ENCODE measurements at places on chromosomes 11 and 22.

DNA sequence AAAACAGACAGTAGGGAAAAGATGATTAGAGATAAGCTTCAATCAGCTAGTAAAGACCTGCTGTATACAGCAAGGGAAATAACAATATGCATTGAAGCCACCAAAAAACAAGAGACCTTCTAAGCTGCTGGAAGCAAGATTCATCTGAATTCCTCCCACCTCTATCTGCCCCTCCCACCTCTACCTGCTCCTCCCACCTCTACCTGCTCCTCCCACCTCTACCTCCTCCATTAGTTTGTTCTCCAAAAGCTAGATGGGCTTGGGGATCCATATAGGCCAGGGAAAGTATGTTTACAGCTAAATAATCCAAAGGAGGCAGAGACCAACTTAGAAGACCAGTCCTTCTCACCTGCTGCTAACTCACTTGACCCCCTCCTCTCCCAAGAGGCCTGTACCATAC is 33.2 kb downstream of the PAK1 start:
- DNase-seq, result no peak

- peak; percentile 47 for DNase-seq
Observed at GRCh38 chr22:32649515-32650200, 151.8 kb upstream of the TIMP3 start.

DNA sequence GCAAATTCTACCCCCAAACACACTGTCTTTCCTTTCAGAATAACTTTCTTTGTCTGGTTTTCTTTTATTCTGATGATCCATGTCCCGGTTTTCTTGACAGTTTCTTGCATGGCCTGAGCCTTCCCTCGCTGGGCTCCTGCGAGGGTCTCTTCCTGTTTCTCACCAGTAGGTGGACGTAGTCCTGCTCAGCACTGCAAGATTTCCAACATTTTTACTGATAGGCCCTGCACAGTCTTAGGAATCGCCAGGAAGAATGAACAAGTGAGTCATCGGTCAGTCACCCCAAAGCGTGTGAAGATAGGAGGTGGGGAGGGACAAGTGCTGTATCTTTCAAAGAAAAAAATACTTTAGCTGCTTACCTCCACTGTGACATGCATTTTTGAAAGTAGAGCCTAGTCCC is 16.9 kb upstream of the KIRREL3 start:
- DNase-seq, result no peak

DNA sequence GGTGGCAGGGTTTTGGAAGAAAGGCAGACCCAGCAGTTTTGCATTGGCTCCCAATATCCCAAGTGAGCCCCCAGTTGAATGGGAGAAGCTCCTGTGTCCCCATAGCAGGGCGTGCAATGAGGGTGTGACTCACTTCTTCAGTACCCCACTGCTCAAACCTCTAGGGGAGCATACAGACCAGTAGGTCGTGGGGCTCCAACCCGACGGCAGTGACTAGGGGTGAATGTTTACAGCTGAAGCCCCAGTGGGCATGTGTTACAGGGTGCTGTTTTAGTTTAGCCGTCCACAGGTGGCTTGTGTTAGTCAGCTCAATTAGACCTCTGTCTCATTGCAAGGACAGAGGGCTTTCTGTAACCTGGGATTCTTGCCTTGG is 564.5 kb upstream of the CNTN5 start:
- DNase-seq, result no peak

DNA sequence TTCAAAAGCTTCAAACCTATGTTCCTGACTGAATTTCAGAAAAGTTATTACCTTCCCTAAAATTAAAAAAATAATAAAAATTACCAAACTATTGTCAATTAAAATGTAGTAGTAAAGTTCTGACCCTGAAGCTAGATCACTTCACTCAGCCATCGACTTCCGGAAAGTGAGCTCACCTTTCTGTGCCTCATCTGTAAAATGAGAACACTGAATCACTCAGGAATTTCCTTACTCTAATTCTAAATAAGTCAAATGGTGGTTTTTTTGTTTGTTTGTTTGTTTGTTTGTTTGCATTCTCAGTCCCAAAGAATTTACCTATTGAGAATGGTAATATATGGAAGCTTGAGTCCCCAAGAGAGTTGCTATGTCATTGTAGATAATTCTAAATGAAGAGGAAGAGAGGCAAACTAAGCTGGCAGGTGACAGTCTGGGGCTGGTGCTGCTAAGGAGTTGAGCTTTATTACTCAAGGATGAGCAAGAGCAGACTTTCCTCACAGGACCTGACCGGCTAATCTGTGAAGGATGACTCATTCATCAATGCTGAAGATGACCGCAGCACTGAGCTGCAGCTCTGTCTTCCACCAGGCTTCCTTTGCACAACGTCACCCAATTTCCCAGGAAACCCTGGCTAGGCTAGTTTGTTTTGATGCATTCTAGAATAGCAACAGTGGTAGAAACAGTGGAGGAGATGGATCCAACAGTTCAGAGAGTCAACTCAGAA is 248.8 kb downstream of the RAB38 start:
- DNase-seq, result no peak

- DNase-seq, result no peak
Observed at GRCh38 chr11:120613264-120614226, 102.0 kb downstream of the GRIK4 start.

DNA sequence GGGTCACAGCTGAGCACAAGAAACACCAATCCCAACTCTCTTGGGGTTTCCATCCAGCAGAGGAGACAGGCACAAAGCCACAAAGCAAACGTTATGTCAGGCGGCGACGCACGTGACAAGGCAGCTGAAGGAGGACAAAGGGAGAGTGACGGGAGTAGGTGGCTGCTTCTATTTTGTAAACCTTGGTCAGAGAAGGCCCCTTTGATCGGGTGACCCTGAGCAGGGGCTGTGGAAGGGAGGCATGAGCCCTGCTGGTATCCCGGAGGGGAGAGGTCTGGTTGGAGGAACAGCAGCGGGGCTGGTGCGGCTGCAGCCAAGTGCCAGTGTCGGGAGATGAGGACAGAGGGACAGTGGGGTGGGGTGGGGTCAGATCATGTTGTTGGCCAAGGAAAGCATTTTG is 17.3 kb upstream of the RFPL3 start:
- no peak for DNase-seq

DNA sequence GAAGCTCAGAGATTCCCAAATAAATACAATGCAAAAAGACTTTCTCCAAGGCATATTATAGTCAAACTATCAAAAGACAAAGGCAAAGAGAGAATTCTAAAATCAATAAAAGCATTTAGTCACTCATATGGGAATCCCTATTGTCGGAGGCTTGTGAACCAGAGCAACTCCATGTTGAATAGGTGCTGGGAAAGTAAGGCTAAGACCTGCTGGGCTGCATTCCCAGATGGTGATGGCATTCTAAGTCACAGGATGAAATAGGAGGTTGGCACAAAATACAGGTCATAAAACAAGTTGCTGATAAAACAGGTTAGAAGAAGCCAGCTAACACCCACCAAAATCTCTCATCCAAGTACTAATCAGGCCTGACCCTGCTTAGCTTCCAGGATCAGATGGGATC is 84.5 kb downstream of the JRKL start:
- no peak for DNase-seq

DNA sequence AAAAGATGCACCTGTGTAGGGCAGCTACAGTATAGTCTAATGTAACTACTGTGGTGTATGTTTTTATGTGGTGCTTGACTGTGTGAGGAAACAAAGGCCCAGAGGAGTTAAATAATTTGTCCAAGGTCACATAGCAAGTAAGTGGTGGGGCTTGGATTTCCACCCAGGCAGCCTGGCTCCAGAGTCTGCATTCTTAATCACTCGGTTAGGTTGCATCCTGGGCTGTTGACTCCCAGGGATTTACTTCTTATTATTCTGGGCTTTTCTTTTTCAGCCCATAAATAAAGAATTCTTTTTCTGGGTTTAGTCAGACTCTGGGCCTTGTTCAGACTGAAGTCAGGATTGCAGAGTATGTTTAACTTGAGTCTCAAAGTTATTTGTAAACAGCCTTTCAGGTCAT is 82.1 kb downstream of the ARHGAP42 start:
- no peak for DNase-seq

DNA sequence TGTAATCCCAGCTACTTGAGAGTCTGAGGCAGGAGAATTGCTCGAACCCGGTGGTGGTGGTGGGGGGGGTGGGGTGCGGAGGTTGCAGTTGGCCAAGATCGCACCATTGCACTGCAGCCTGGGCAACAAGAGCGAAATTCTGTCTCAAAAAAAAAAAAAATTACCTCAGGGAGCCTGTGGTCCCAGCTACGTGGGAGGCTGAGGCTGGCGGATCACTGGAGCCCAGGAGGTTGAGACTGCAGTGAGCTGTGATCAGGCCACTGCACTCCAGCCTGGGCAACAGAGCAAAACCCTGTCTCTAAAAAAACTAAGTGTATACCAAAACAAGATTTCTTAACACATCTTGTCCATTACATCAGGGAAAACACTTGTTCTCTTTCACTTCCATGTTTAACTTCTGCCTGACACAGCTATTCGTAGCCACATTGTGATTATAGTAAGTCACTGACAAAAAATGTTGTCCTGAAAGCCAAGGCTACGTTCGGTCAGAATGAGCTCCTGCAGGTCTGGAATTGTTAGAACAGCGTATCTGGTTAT is 1.4 kb downstream of the TMEM80 start:
- DNase-seq, result peak; percentile 76

- DNase-seq, result no peak
Observed at GRCh38 chr22:41672780-41673509, 15.7 kb downstream of the SNU13 start.

- DNase-seq, result no peak
Observed at GRCh38 chr11:89175796-89176195, 1.9 kb upstream of the TYR start.

DNA sequence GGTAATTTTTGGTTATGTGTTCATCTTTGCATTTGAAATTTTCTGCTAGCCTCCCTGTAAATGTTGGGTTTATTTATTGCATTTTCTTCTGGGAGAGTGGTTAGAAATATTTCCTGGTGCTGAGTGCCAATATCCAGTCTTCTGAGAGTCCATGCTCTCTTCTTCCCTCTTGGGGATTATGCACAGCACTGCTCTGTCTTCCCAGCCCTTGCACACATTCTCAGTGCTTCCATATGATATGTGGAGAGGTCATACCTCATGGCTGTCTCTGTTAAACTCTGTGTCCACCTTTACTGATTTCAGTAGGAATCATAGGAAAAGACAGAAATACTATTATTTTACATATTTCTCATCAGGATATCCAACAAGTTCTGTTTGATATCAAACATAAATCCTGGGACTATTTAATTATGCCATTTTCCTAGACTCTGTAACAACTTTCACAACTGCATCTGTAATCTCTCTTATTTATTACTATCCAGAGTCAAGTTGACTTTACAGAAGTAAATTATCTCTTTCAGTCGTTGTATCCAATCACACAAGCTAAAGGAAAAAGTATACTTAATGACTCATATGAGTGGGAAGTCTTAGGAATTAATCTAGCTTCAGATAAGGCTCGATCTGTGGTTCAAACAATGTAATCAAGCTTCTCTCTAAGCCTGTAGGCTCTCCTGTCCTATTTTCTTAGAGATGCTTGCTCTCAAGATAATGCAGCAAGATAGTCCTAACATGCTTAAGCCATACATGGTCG is 2.7 kb upstream of the NXPE1 start:
- DNase-seq, result no peak

- DNase-seq, result no peak
Observed at GRCh38 chr11:23318670-23319069, 458.4 kb upstream of the CCDC179 start.

DNA sequence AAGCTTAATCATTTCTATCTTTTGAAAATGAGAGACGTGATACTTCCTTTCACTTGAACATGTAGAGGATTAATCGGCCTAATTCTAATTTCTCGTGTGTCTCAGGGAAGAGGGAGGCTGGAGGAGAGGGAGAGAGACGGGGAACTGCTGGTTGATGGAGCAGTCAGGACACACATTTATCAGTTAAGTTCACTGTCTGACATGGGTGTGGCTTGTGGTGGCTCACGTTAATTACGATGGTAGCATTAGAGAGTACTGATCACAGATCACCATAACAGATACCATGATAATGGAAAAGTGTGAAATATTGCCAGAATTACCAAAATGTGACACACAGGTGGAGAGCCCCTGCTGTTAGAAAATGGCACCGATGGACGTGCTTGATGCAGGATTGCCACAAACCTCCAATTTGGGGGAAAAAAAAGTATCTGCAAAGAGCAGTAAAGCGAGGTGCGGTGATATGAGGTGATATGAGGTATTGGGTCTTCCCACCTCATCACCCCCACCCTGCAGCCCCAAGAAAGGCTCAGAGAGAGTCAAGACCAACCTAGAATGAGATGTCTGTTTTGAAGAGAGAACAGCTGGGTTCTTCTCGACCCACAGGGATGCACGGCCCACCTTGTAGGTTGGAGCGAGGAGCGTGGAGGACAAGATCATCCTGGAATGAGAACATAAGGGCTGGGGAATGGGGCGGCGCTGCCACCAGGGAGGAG is 19.7 kb downstream of the ZBED4 start:
- DNase-seq, result no peak

- DNase-seq, result no peak
Observed at GRCh38 chr11:111665777-111666176, 63.5 kb downstream of the SIK2 start.

- DNase-seq, result no peak
Observed at GRCh38 chr11:6354651-6355485, 34.6 kb upstream of the CAVIN3 start.
